ENCODE measurements at places on chromosomes 2 and 18.

GRCh38 chr2:8641301-8641965, 40.4 kb upstream of the ID2 start:
- no peak for DNase-seq

DNA sequence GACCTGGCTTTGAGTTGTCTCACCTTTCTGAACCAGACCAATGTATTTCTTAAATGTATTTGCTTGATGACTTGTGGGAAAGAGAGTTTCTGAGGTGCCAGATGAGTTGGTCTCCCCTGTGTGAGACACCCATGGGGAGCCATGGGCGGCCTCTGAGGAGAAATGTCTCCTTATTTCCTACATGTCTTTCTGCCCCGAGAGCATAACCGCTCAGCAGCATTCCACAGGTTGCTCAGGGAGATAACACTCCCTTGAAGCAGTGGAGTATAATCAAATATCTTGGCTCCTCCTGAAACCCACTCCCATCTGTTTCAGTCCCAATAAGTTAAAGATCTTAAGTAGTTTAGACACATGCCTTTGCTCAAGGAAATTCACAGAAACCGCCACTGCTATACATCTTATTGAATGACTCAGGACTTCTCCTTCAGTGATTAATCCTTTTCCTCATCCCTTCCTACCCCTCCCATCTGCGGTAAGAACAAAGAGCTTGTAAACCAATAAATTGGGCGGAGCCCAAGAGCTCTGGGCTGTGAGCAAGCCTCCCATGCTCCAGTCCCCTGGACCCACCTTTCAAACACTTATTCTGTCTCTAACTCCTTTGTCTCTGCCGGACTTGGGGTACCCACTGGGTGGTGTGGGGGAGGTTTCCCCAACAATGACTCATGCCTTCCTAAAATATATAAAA, 285.5 kb upstream of the LRRTM4 start:
- no peak for DNase-seq

DNA sequence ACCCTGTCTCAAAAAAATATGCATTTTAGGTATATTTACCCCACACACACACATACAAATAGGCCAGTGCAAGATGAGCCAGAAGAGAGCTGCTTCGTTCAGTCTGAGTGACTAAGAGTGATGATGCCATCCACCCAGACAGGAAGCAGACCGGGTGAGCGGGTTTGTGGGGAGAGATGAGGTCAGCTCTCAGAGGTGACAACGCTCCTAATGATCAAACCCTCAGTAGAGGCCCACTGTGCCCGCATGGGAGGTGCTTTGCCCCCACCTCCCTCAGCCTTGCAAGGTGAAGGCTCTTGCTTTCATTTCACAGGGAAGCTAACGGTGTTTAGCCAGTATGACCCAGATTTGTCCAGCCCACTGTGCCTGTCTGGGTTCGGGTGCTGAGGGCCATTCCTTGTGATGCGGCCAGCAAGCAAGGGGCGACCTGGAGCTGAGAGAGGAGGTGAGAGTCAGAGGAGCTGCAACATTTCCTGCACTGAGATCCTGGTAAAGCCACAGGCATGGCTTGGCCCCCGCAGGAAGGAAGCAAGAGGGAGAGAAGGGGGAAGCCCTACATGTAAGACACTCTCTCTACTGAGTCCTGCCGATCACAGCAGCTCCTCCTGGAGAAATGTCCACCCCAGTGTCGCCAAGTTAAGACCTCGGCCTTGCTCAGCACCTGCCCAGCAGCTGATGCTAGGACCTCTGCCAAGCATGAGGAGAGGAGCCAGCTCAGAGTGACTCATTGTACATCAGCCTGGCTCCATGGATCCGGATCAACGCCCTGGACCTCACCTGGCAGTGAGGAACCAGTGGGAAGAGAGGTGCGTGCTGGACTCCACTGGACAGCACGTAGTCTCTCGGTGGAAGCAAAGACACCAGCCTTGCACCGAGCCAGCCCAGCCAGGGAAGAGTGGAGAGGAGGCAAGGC, 37.0 kb downstream of the NIFK start:
- DNase-seq = peak; percentile 33

DNA sequence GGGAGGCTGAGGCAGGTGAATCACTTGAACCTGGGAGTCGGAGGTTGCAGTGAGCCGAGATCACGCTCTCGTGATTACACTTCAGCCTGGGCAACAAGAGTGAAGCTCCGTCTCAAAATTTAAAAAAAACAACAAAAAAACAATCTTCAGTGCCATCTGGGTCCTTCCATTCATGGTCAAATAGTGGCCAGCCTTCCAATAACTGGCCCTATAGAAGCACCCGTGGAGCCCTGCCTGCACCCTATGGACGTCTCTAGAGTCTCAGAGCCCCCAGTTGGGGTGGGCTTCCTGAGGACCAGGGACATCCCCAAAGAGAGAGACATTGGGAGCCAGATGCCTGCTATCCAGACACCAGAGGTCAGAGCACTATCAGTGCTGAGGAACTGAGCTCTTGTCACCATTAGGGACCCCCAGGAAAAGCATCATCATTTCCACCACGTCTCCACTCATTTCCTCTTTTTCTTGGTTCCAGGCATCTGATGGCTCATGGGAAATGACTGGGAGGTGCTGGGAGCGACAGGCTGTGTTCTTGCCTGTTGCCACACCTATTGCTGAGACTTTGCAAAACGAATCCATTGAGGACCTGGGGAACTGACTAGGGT, 9.4 kb downstream of the NEU2 start:
- DNase-seq = no peak

DNA sequence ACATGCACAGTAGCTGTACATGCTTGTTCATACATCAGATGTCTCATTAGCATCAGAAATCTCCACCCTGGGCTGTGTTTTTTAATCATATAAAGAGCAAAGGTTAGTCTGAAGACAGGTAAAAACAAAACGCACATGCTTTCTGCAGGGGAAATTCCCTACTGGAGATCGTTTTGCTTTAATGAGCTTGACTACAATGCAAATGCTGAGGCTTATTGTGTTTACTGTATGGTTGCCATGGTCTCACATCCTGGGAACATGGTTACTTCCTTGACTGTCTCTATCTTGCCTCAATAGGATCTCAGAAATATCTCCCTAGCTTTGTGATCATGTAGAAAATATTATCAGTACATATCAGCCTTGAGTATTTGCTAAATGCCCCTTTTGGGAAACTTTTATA, 336.5 kb upstream of the TFPI start:
- DNase-seq = no peak

DNA sequence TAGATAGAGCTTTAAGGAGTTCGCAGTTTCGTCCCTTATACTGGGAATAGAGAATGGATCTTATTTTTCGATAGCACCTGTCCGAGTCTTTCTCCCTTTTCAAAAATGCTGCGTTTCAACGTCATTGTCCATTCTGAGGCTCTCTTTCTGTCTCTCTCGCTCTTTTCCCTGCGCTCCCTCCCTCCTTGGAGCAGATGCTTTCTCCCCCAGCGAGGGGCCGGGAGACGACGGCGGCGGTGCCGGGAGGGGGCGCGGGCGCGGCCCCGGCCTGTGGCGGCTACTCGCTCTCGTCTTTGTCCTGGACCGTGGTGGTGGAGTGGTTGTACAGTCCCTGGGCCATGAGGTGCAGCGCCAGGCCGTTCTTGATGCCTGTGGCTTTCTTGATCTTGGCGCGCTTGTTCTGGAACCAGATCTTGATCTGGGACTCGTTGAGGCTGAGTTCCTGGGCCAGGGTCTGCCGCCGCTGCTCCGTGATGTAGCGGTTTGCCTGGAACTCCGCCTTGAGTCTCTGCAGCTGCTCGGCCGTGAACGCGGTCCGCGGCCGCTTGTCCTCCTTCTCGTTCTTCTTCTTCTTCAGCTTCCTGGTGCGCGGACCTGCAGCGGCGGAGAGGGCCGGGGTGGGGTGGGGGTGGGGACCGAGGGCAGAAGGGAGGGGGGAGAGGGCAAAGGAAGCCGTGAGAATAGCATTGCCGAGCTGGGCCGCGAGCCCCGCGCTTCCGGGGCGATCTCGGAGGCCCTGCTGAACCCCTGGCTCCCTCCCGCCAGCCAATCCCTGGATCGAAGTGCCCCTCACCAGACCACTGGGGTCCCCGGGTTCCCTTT, 4.6 kb downstream of the EN1 start:
- no peak for DNase-seq

DNA sequence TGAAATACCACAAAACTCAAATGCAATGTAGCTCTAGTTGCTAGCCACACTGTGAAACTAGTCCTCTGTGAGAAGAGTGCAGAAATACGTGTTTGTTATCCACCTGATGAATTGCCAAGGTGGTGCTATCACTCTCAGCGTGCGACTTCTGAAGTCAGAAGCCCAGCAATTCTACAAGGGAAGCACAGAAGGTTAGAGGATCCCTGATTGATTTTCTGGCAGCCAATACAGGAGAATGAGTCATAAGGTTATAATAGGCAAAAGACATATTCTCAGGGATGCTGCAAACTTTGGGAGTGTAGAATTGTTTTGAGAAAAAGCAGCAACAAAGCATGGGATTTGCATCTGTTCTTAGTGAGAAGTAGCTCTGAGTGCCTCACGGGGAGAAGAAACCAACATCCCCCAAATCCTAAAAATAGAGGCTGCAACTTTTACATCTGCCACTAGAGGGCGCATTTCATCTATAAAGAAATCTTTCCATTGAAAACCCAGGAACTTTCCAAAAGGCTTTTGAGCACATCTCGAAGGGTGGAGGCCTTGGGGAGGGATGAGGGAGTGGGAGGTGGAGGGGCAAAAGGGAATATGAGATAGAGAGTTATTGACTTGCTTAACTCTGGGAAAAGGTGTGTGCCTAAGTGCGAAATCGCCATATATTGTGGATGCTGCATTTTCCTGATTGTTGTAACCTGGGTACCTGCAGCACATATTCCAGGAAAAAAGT, 78.0 kb downstream of the TMEM182 start:
- no peak for DNase-seq

DNA sequence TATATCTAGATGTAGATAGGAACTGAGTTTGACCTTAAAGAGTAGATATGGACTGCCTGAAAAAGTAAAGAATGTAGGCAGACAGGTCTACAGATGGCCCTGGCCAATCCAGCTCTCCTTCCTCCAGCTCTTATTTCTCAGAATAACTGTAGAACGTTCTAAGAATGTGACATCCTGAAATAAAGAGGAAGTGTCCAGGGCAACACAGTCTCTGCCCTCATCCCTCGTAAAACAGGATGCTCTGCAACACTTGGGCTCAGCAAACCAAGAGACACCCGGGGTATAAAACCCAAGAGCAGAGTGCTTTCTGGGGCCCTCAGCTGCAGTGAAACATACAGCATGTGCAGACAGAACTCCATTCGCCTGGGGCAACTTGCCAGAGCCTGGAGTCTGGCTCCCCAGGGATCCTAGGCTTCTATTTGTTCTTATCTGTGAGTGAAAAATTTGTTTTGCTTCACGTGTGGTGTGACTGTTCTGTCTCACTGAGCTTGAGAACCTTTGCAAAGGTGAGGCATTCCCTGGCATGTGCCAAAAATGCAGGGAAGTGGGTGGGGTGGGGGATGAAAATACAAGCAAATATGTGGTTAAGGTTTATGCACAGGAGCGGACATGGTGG, 401.0 kb downstream of the SETBP1 start:
- DNase-seq = no peak

DNA sequence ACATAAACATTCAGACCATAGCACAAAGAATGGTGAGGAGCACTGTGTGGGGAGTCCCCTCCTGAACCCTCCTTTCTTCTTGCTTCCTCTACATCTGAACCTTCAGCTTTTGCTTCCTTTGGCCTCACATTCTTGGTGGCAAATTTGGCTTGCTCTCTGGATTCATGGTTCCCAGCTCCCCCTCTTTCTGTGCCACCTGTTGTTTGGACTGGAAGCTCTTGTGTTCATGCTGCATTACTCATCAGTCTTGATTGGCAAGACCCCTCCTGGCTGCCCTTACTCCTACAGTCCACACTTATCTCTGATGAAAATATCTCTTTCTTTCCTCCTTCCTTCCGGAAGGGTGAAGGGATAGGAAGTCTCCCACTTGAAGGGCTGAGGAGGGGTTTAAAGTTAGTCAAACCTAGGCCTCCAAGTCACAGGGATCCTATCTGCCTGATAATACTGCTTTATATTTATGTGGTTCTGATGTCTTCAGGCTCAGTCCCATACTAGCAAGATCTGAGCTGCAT, 70.0 kb downstream of the MYO3B start:
- no peak for DNase-seq

- no peak for DNase-seq
These were observed 1579.4 kb upstream of the TMEFF2 start for GRCh38 chr2:193774166-193774565.

DNA sequence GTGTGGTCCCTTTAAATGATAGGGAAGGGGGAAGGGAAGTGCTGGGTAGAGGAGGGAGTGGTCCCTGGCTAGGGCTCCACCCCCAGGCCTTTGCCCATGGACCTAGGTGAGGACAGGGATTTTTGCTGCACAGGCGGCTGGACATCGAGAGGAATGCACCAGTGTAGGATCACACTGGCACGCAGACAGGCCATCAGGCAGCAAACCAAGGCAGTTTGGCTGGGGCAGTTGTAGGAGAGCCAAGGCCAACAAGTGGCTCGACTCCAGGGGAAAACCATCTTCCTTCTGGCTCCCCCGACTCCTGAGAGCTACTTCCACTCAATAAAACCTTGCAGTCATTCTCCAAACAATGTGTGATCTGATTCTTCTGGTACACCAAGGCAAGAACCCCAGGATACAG, 402.0 kb upstream of the LRRTM1 start:
- no peak for DNase-seq

- no peak for DNase-seq
These were observed 84.4 kb upstream of the DYNAP start for GRCh38 chr18:54506516-54507261.

- DNase-seq = no peak
These were observed 164.3 kb downstream of the ZFP36L2 start for GRCh38 chr2:43062058-43062457.

- DNase-seq = no peak
These were observed 309.1 kb downstream of the MYCN start for GRCh38 chr2:16249246-16250055.

DNA sequence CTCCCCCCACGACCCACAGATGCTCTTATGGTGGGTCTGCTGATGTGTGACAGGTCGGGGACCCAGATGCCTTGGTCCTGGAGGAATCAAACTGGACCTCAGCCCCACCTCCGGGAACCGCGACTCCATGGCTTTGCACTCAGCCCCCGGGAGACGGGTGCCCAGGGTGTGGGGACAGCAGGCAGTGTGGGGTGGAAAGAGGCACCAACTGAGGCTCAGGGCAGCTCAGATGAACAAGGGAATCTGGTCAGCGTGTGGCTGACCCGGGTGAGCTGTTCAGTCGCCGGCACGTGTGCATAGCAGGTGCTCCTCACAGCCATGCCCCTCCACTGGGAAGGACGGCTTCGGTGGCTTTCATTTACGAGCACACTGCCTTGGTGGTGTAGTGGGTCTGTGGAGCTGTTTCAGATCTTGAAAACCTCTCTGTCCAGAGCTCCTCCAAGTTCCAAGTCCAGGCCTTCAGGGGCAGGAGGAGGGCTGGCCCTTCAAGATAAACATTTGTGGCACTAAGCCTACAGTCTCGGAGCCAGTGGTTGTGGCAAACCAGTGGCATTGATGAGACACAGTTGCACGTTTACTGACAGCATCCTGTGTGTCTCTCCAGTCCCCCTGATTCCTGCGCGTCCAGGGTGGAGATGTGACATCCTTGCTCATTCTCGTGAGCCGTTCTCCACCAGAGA, 471.2 kb upstream of the HS6ST1 start:
- DNase-seq = no peak

Data from GOT3 (cell line).